ENCODE measurements at places on chromosomes 12 and 14.

GRCh38 chr14:22666203-22666893, 22.2 kb upstream of the OR6J1 start:
- DNase-seq = no peak

DNA sequence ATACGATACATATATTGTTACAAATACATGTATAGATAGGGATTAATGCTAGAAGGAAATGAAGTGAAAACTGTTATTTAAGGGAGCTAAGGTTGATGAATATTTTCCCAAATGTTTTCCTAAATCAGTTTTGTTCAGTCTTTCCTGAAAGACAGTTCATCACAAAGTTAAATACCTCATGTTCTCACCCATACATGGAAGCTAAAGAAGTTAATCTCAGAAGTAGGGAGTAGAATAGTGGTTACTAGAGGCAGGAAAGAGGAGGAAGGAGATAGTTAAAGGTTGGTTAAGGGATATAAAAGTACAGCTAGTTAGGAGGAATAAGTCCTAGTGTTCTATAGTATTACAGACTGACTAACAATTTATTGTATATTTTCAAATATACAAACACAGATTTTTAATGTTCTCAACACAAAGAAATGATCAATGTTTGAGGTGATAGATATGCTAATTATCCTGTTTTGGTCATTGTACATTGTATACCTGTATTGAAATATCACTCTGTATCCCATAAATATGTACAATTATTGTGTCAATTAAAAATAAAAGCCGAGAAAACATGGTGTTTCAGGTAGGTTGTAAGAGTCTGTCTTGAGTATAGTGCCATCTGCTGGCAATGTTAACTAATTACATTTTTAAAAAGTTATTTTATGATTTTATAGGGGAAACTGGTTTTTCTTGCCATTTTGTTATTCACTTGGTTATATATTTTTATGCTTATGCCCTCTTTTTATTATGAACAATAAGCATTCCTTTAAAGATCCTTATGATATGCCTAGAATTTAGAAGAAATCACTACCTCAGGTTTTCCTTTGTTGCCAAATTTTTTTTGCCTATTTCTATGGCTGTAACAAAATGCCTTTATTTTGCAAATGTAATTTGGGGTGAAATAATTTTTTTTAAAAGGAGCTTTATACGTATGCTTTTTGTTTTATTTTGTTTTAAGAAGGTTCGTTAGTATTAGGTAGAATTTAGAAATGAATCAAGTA, 26.9 kb downstream of the ZDHHC17 start:
- DNase-seq = peak; percentile 31

DNA sequence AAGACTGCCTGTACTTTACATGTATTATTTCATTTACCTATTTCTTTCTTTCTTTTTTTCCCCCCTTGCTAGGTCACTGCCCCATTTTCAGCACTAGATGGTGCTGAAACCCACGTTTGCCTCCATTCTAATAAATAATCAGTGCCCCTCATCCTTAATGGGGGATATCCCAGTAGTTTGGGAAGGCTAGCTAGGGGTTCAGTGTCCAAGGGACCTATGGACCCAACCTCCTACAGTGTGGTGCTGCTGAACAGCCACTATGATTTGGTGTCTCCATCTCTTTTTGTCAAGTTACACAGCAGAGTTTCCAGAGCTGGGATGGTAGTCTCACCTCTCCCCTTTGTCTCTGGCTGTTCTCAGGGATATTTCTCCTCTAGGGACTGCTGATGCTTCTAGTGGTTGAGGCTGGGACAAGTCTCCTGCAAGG, 6.5 kb upstream of the HCFC2 start:
- DNase-seq = peak; percentile 17

DNA sequence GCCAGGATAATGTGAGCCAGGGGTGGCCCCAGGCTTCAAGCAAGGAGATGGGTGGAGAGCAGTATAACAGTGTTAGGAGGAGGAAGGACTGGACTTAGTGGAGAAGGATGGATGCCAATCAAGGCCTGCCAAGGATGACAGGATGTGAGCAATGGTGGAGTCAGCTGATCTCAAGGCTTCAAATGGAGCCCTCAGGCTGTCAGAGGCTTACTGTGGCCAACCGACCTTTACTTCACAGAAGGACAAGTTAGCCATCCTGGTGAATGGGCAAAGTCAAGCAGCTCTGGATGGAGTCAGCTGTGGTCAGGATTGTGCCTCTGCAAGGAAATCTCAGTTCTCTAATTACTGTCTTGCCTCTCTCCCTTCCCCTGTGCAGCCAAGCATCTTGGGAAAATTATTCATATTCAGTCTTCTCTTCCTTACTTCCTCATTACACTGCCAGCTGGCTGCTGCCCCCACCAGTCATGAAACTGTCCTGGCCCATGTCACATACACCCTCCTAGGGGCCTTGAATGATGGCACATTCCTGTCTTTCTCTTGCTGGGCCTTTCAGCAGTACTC, 7.6 kb upstream of the STAT6 start:
- DNase-seq = no peak

DNA sequence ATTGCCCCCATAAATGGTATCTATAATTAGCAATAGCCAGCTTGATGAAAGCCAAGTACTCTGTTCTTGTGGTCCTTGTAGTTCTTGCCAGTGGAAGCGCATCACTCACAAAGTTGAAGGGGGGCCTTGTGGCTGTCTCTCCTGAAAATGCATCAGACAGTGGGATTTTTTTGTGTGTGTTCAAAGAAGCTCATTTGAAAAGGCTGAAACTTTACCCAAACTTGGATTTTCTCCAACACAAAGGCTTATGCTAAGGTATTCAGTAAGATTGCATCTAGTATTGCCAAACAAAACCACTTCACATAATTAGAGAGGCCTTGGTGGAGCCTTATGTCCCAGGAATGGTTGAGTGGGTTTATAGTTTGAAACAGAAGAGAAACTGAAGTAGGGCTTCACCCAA, 216.7 kb upstream of the TMTC1 start:
- DNase-seq = no peak

- DNase-seq = no peak
Observed at GRCh38 chr12:13275241-13276085, 78.9 kb downstream of the EMP1 start.

- no peak for DNase-seq
Observed at GRCh38 chr12:70351076-70351475, 15.0 kb upstream of the KCNMB4 start.

- no peak for DNase-seq
Observed at GRCh38 chr12:63821781-63822251, 22.7 kb upstream of the SRGAP1 start.
